ENCODE measurements at places on chromosomes 5 and 9.

GRCh38 chr9:35073279-35073612, 821 bp upstream of the VCP start:
- DNase-seq = no peak

- no peak for DNase-seq
Observed at GRCh38 chr5:156197042-156197635, 129.8 kb upstream of the SGCD start.

- no peak for DNase-seq
Observed at GRCh38 chr5:58208674-58209073, 251.2 kb downstream of the PLK2 start.

GRCh38 chr5:51181208-51181894, 201.9 kb upstream of the ISL1 start:
- DNase-seq = no peak

DNA sequence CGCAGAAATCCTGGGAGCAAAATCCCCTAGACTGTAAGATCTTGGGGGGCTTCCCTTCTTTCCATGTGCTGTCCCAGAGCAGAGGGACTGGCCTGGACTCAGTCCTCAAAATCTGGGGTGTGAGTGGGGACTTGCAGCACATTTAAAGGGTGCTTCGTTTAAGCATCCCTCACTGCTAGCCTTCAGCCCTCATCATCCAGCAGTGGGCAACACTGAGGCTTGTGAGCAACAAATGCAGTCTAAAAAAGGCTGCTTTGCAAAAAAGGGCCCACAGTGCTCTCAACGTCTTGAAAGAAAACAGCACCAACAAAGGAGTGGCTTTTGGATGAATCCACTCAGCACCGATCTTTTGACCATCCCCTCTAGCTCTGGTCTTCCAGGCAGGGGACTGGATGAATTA, 128.3 kb upstream of the TBC1D2 start:
- no peak for DNase-seq

DNA sequence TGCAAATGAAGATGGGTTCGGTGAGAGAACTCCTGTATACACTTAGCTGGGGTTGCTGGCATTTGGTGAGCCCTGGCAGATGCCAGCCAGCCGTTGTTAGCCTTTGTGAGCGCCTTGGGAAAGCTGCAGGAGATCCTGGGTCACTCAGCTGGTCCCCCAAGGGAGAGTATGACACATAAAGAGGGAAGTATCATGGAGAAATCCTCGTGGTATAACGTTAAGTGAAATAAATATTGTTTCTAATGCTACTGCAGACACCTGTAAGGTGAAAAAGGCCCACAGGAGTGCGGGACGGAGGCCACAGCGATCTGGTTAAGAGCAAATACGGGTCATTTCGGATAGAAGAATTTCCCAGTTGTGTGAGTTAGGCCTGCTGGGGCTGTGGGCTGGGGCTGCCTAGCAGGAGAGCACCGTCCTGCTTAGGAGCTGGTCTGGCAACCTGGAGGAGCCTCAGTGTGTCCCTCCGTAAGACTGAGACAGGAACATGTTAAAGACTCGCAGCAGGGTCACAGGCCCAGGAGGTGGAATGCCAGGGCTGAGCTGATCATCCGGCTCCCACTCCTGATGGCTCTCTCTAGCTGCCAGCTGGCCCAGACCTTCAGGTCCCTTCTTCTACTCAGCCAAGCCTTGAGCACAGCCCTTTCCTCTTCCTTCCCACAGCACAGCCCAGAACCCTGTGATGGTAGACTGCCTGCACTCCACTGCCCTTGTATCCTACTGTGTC, 4.9 kb downstream of the NKX2-5 start:
- no peak for DNase-seq

- no peak for DNase-seq
Observed at GRCh38 chr5:96259151-96259772, 173.8 kb downstream of the PCSK1 start.

DNA sequence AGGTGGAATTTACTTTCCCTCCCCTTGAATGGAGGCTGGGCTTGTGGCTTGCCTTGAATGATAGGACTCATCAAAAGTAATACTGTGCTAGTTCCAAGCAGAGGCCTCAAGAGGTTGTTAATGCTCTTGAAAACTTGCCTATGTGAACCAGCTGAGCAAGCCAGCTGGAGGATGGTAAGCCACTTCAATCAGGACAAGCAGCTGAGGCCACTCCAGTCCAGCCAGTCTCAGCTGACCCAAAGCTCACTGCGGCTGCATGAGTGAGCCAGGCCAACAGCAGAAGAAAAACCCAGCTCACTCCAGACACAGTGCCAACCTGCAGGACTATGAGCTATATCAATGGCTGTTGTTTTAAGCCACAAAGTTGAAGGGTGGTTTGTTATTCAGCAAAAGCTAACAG, 182.8 kb downstream of the MCTP1 start:
- DNase-seq = no peak

DNA sequence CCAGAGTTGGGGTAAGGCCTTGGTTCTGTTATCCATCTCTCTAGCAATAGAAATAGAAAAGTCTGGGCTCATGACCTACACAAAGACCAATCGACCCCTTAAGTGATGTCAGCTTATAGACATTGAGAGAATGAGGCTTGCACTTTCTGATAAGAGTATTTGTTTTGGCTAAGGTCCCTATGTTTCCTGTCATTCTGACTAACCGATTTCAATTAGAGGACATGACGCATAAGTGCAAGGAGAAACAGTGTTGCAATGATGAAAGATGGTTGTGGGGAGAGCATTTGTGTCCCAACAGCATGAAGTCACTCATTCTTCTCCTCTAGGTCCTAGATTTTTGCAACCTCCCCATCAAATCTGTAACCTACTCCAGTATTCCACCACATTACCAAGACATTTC, 255.1 kb downstream of the MAT2B start:
- no peak for DNase-seq

GRCh38 chr5:157126-157715, 34.1 kb upstream of the LRRC14B start:
- no peak for DNase-seq

GRCh38 chr5:126416266-126416925, 6.8 kb upstream of the GRAMD2B start:
- no peak for DNase-seq

GRCh38 chr9:136403538-136403914, 3.6 kb upstream of the SNAPC4 start:
- no peak for DNase-seq

DNA sequence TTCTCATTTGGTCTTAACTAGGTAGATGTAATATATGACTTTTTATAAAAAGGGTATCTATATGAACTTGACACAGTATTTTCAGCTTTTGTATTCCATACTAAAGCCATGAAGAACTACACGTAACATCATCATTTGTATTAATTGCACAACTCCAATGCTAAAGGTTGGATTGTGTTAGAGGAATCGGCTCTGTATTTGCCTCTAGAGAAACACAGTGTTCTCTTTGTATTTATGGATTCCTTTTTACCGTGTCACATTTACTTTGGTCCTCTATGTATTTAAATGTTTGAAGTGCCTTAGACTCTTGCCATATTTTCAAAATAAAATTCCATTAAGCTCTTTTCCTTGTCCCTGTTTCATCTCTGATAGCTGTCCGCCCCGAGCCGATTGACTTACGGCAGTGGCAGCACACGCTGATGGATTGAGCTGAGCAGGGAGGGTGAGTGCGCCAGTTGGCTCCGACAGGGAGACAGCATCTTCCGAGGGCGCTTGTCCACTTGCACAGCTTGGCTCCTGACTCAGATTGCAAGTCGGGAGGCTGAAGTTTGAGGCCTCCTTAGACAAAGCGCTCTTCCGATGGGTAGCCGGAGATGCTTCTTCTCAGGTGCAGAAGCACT, 95.6 kb upstream of the DMRT1 start:
- DNase-seq = no peak

DNA sequence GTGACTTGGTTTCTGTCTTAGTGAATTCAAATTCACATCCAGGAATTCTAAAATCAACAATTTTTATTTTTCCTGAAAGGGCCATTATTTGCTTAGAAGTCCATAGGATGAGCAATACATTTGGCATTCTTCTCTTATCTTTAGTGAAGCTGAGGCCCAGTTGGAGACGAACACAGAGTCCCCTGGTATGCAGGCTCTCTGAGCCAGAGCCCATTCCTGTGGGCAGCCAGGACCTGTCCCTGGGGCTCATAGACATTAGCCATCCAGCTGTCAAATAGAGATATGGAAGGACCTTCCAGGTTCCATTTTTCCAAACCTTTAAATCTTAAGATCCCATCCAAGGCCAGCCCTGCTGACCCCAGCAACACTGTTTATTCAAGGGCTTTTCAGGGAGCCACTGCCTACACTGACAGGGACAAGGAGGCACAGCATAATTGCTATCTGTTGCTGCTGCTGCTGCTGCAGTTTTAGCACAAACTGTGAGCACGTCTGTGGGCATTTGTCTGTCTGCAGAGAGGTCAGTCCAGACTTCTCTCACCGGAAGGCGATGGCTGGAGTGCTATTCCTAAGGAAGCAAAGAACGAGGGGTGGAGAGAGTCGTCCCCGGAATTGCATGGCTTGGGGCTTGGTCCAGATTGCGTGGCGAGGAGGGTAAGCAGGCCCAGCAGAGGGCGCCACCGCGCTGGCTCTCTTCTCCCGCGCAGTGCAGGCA, 639.0 kb downstream of the CCDC171 start:
- no peak for DNase-seq

- no peak for DNase-seq
Observed at GRCh38 chr5:145178641-145179523, 656.3 kb downstream of the PRELID2 start.

- DNase-seq = no peak
Observed at GRCh38 chr9:99577351-99577750, 244.3 kb upstream of the NR4A3 start.

- DNase-seq = no peak
Observed at GRCh38 chr5:152282331-152282730, 122.7 kb downstream of the NMUR2 start.

GRCh38 chr5:17203329-17204132, 13.9 kb upstream of the BASP1 start:
- DNase-seq = no peak

- no peak for DNase-seq
Observed at GRCh38 chr5:61965069-61965468, 340.9 kb upstream of the KIF2A start.

DNA sequence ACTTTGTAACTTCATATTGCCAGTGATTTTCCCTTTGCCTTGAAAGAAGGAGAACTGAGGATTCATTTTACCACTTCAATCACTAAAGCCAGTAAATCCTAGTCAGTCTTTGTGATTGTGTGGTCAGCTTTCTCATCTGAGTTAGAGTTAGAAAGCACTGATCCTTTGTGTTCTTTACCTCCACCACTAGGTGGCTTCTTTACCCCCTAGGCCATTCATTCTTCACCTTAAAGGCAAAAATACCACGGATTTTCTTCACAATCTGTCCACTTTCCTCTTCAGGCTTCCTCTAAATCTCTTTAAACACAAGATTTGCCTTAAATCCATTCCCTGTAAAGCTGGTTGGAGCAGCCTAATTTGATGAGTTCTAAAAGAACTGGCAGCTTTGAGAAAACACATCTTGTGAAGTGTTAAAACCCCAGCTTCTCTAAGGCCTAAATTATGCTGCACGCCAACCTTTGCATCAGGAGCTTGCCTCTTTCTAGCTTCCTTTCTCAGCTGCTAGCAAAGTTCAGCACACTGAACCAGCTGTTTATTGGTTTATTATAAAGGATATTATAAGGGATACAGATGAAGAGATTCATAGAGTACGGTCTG, 20.4 kb downstream of the BDP1 start:
- no peak for DNase-seq

GRCh38 chr5:60404171-60404570, 295.8 kb downstream of the DEPDC1B start:
- no peak for DNase-seq

GRCh38 chr9:112520656-112521055, 34.0 kb downstream of the KIAA1958 start:
- DNase-seq = no peak

GRCh38 chr5:112226215-112226614, 192.9 kb downstream of the EPB41L4A start:
- DNase-seq = no peak

GRCh38 chr5:14347522-14347921, 204.4 kb downstream of the TRIO start:
- DNase-seq = no peak

- DNase-seq = no peak
Observed at GRCh38 chr5:98656796-98657195, 116.7 kb upstream of the RGMB start.

- DNase-seq = no peak
Observed at GRCh38 chr9:135622415-135623020, 16.8 kb downstream of the GLT6D1 start.

DNA sequence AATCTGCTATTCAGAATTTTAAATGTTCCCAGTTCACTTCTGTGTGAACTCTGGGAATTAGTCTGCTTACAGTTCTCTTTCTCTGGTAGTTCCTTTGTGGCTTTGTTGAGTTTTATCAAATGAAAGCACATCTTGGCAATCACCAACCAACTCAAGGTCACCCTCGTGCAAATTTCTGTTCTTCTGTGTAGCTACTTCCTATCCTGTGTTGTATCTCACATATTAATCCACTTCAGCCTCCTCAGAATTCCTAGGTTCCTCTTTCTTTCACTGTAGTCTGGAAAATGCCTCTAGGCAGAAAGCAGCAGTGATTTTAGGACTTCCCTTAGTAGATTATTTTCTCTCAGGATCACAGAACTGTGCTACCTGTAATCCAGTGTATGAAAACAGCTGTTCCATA, 100.3 kb downstream of the AUH start:
- DNase-seq = no peak

- no peak for DNase-seq
Observed at GRCh38 chr9:76629205-76629990, 134.8 kb upstream of the PCA3 start.

DNA sequence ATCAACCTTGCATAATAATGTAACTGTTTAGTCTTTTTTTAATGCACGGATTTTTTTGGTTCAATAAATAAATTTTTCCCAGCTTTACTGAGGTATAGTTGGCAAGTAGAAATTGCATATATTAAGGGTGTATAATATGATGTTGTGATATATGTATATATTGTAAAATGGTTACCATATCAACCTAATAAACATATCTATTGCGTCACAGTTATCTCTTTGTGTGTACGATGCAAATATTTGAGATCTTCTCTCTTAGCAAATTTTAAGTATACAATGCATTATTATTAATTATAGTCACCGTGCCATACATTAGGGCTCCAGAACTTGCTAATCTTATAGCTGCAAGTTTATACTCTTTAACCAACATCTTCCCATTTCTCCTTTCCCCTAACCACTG, 57.2 kb upstream of the TMEM161B start:
- DNase-seq = no peak

GRCh38 chr9:96150324-96151227, 151.4 kb downstream of the HSD17B3 start:
- no peak for DNase-seq

GRCh38 chr5:181058786-181059296, 18.8 kb downstream of the BTNL9 start:
- no peak for DNase-seq
